Aortic smooth muscle cell (primary cell): ENCODE measurements at places on chromosomes 1 and 21. TPM values are rescaled to one million over a fixed set of nuclear protein-coding genes. Genes with fewer than 3 reads are reported as not detected.

The KLF17 gene
- 0.06 and 0.26 TPM in 2 replicates for total RNA-seq

The TMEM79 gene
- 1.1 and 1.6 TPM in 2 replicates for total RNA-seq

The MAP3K7CL gene
- 20.2 and 50.9 TPM in 2 replicates for total RNA-seq

The HSPA6 gene
- total RNA-seq, result 0.26 and 0.62 TPM in 2 replicates

The XCL2 gene
- not detected in 2 replicates for total RNA-seq

The AQP10 gene
- total RNA-seq, result under 0.01 and 0.06 TPM in 2 replicates

The PTPRU gene
- total RNA-seq, result 4.0 and 12.0 TPM in 2 replicates

The KRTAP21-2 gene
- not detected in 2 replicates for total RNA-seq

The PGBD2 gene
- 4.0 and 4.5 TPM in 2 replicates for total RNA-seq

The OR10Z1 gene
- not detected in 2 replicates for total RNA-seq

The RPE65 gene
- not detected in 2 replicates for total RNA-seq

The SELL gene
- 0.79 and 0.81 TPM in 2 replicates for total RNA-seq

The KCNJ9 gene
- under 0.01 and 0.06 TPM in 2 replicates for total RNA-seq

The DCST1 gene
- total RNA-seq, result not detected in 2 replicates

The OR10T2 gene
- total RNA-seq, result not detected in 2 replicates

The LRRC39 gene
- 0.40 and 0.56 TPM in 2 replicates for total RNA-seq

The SLC44A5 gene
- total RNA-seq, result 1.7 and 2.1 TPM in 2 replicates

The MTARC1 gene
- total RNA-seq, result 0.92 and 1.1 TPM in 2 replicates

The DEGS1 gene
- total RNA-seq, result 70.4 and 78.1 TPM in 2 replicates

The NMNAT1 gene
- 12.9 and 15.4 TPM in 2 replicates for total RNA-seq

The MNDA gene
- total RNA-seq, result not detected in 2 replicates

The CELA2B gene
- 0.13 TPM in 1 of 2 replicates, not detected in the other for total RNA-seq

The LRRC3 gene
- 0.13 and 0.25 TPM in 2 replicates for total RNA-seq

The CD244 gene
- not detected in 2 replicates for total RNA-seq

The NHLH1 gene
- total RNA-seq, result under 0.01 TPM in 1 of 2 replicates, not detected in the other

The LCK gene
- not detected in 2 replicates for total RNA-seq

The HSD3B2 gene
- not detected in 2 replicates for total RNA-seq

The ACKR1 gene
- not detected in 2 replicates for total RNA-seq

The VPS26C gene
- total RNA-seq, result 74.6 and 85.9 TPM in 2 replicates

The SAMD11 gene
- 0.62 and 1.1 TPM in 2 replicates for total RNA-seq
